Iris pigment epithelial cell (primary cell): ENCODE measurements at places on chromosomes 7 and 10.
A peak's percentile ranks its signal among the peaks of the same experiment; 100 is the strongest.

DNA sequence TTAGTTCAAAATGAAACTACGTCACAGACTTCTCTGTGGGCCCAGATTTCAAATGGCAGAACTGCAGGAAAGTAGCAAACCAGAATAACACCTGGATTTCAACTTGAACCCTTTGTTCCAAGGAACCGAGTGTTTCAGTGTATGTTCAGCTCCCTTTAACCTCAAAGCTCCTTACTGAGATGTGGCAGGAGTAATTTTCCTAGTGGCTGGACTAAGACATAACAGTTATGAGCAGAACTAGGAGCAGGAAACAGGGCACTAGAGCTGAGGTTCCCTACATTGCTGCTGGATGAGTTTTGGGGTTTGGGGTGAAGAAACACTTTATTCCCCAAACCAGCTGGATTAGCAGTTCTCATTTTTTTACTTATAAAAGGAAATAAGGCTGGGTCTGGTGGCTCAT lies 50.1 kb downstream of the NSUN6 start:
- no peak for DNase-seq

DNA sequence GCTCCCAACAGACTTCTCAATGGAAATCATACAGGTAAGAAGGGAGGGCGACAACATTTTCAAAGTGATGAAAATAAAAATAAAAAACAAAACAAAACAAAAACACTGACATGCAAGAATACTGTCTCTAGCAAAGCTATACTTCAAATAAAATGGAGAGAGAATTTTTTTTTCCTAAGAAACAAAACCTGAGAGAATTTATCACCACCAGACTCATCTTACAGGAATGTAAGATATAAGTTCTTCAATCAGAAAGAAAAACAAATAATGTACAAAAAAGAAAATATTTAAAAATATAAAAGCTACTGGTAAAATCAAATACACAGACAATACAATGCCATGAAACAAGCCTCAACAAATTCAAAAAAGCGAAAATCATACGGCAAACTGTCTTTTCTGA lies 113.2 kb downstream of the NRBF2 start:
- peak; percentile 47 for DNase-seq

DNA sequence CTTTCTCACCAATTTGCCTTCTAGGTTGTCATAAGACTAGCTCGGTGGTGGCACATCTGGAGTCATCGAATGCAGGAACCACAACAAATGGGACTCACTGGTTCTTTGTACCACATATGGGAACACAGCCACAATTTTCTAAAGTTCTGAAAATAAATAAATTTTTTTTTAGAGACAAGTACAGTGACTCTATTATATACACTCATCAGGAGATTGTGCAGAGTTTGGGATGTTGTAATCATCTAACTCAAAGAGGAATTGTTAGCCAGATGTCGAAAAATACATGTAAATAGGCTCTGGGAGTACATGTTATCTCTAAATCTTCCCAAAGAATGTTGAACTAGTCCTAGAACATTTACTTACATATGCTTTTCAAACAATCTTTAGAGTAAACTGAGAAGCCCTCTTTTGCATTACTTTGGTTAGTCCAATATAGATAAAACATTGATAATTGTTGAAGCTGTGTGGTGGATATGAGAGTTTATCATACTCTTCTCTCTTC lies 19.6 kb upstream of the SEPTIN7 start:
- peak; percentile 84 for DNase-seq

GRCh38 chr10:131248376-131249165 lies 63.0 kb downstream of the TCERG1L start:
- DNase-seq = no peak

GRCh38 chr10:69641261-69641980 lies 11.4 kb downstream of the FAM241B start:
- peak; percentile 3 for DNase-seq

DNA sequence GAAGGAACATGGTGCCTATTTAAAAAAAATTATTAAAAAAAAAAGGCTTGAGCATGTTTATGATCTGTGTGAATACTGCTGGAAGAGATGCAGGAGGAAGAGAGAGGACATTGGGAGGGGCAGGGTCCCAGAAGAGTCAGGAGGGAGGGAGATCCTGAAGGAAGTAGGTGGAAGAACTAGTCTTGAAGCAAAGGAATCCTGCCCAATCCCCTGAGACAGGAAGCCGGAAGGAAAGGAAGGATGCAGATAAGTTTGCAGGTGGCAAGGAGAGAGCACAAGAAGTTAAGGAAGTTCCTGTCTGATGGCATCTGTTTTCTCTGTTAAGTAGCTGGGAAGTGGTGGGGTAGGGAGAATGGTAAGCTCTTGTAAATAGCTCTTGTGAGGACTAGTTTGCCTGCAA lies 318.5 kb downstream of the DOCK4 start:
- no peak for DNase-seq

GRCh38 chr7:21305455-21306235 lies 122.2 kb upstream of the SP4 start:
- DNase-seq = no peak

- no peak for DNase-seq
These were observed 6.4 kb downstream of the ZFYVE27 start for GRCh38 chr10:97743169-97743943.

DNA sequence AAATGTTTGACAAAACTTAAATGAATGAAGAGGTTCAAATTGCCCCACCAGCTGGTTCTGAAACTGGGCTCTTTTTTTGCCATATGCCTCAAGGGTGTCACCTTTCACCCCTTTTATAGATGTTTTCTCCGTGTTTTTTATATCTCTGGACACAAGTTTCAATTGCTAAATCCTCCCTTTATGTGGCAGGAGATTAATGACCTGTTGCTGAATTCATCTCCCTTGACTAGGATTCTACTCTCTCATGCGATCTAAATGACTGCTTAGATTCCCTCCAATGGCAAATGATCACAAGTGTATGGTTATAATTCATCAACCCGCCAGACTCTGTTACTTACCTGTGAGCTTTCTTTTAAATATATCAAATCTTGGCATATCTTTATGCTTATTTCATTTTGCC lies 677.0 kb upstream of the POT1 start:
- DNase-seq = no peak

GRCh38 chr10:99676426-99676825 lies 17.1 kb downstream of the ENTPD7 start:
- peak; percentile 97 for DNase-seq

DNA sequence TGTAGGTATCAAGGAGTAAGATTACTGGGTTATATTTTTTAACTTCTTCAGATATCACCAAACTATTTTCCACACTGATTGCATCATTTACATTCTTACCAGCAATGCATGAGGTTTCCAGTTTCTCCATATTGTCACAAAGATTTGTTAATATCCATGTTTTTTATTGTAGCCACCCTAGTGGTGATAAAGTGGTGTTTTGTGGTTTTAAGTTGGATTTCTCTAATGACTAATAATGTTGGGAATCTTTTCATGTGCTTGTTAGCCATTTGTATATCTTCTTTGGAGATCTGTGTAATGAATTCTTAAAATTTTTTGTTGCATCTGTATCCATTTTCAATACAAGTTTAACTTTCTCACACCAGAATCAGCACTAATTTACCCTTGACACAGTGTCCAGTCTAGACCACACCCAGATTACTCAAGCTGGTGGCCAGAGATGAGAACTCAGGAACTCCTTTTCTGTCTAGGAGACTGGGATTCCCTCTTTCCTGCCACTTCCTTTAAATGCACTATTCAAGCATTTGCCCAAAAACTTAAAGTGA lies 67.0 kb upstream of the PLXDC2 start:
- DNase-seq = peak; percentile 87

- DNase-seq = no peak
These were observed 45.9 kb downstream of the PTF1A start for GRCh38 chr10:23238015-23238414.

DNA sequence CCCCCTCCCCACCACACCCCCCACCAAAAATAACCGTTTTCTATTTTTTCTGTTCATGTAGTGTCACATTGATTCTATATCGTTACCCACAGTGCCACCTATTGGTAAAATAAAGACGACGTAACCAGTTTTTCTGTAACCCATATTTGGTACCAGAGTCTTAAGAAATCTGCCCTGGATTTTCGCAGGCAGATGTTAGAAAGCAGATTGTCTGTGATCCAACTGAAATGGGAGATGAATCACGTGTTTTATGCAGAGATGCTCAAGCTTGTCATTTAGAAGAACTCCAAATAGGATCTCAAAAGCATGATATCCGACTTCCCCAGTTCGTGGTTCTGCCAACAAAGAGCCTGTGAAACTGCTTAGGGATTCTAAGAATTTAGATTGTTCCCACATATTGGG lies 261.1 kb upstream of the CSTF2T start:
- peak; percentile 37 for DNase-seq

GRCh38 chr10:13809427-13809826 lies 222.7 kb downstream of the PRPF18 start:
- DNase-seq = no peak

- DNase-seq = no peak
These were observed 52.7 kb upstream of the DKK1 start for GRCh38 chr10:52261362-52261761.

- DNase-seq = peak; percentile 100
These were observed at the start of gene BBIP1 for GRCh38 chr10:110918643-110919348. BBIP1 (minus strand) TSS chr10:110919180; CDS start chr10:110918157, 1,023 bp downstream.

- peak; percentile 91 for DNase-seq
These were observed 32.1 kb upstream of the NMT2 start for GRCh38 chr10:15200626-15201025.

DNA sequence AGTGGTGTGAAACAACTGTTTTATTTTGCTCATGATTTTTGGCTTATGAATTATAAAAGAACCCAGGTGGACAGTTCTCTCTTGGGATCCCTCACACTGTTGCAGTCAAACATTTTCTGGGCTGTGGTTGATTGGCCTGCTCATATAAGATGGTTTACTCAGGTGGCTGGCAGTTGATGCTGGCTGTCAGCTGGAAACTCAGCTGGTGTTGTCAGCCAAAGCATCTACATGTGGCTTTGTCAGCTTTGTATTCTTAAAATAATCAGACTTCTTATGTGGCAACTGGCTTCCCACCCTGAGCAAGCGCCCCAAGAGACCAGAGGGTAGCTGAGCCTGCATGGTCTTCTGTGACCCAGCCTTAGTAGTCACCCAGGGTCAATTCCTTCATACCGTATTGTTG lies 534.7 kb downstream of the NRG3 start:
- no peak for DNase-seq
